ENCODE measurements at places on chromosomes 3 and 15.

DNA sequence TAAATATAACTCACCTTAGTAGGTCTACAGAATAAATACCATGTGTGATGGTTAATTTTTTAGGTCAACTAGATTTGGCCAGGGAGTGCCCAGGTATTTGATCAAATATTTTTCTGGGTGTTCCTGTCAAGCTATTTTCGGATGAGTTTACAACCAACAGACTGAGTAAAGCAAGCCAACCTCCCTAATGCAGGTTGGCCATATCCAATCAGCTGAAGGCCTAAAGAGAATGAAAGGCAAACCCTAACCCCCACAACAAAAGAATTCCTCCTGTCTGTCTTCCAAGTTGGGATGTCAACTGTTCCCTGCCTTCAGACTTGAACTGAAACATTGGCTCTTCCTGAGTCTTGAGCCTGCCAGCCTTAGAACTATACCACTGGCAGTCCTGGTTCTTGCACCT, 28.6 kb downstream of the TASOR start:
- DNase-seq = no peak

GRCh38 chr15:26867200-26868007, 542 bp downstream of the GABRA5 start:
- DNase-seq = no peak

- no peak for DNase-seq
These were observed 89.3 kb downstream of the ST6GAL1 start for GRCh38 chr3:187019542-187020072.

DNA sequence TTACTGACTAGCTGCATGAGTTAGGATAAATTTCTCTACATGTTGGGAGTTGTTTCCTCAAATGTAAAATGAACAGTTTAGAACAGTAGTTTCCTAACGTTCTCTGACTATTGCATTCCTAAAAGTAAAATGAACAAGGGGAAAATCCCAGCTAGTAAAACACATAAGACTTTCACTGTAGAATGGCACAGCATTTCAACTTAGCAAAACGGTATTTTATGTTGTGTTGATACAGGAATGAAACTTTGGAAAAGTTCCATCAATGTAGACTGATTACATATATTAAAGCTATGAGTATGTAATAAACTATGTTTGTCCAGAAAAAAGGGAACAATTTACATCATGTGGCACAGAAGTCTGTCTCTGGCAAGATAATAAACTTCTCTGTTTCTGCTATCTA, 297.4 kb upstream of the EPHA3 start:
- no peak for DNase-seq

DNA sequence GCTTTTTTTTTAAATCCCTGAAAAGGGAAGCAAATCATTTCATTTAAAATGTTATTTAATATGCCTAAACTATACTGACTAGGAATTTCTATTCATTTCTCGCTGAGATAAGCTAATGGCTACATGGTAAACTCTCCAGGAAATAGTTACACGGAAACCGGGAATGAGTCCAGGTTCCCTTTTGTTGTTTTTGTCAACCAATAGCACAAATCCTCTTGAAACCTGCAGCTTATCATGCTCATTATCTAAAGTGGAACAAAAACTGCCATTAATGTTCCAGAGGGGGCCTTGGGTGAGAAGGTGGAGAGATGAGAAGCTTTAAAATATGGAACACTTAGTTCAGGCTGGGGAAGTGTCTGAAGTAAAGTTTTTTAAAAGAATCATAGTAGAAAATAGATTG, 113.5 kb upstream of the ALCAM start:
- no peak for DNase-seq

DNA sequence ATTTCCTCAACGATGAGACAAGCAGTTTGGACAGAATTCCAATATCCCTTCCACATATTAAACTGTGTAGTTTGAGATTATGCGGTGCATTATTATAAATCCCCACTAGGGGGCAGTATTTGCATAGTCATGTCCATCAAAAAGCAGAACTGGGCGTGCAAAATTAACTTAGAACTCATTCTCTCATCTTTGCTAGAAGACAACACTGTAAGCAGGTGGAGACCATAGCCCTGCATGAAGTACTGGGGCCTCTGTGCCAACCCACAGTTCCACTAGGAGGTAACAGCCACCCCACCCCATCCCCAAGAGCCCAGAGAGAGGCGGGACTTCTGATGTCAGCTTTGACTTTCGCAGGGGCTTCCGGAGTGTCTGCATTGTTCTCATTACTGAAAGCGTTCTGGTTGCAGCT, 106.6 kb upstream of the TMC3 start:
- DNase-seq = peak; percentile 70

GRCh38 chr3:172635588-172635987, 75.3 kb downstream of the NCEH1 start:
- no peak for DNase-seq

GRCh38 chr3:124976383-124976782, 41.8 kb upstream of the MUC13 start:
- DNase-seq = no peak

GRCh38 chr3:188822411-188822810, 349.4 kb upstream of the TPRG1 start:
- DNase-seq = no peak

- no peak for DNase-seq
These were observed 439.8 kb downstream of the RBMS3 start for GRCh38 chr3:29720665-29721064.

DNA sequence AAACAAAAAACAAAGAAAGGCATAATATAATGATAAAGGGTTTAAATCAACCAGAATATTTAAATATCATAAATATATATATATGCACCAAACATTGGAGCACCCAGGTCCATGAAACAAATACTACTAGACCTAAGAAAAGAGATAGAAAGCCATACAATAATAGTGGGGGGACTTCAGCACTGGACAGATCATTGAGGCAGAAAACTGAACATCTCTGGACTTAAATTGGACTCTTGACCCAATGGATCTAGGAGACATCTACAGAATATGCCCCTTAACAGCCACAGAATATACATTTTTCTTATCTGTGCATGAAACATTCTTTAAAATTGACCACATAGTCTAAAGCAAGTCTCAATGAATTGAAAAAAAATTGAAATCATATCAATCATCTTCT, 48.7 kb upstream of the CD96 start:
- no peak for DNase-seq

DNA sequence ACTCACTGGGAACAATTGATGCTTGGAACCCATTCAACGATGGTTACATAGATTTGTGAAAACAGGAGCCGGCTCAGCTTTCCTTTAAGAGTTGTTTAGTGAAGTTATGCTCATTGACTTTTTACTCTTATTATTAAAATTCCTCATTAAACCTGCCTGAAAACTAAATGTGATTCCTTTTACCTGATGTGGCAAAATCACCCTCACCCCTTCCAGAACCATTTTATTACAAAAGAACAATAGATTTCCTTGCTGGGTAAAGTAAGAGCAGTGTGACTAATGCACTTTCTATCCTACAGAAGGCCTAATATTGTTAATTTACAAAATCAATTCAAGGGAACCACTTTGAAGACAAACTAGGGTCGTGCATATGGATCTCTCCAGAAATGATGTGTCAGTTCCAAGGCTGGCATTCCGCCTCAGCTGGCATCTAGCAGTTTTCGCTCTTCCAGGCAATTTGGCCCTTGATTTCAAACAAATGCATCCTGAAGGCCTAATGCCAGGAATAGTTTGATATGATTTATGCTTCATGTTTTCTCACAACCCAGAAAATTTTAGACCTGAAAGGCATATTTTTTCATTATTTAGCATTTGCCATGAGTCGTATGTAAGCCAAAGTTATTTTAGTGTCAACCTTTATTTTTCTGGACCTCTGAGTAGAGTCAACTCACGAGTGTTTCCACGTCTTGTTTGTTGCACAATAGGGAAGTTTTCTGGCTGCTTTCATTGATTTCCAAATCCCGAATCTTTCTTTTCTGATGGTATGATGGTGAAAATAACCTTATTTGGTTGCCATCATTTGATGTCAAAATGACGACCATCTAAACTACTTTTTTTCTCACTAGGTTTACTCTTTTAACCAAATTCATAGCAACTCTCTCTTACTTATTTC, 447.8 kb downstream of the MECOM start:
- no peak for DNase-seq

GRCh38 chr3:71986606-71987005, 201.7 kb upstream of the PROK2 start:
- no peak for DNase-seq
